Left kidney (tissue), 8 donors: ENCODE measurements at places on chromosomes 2 and 18.

DNA sequence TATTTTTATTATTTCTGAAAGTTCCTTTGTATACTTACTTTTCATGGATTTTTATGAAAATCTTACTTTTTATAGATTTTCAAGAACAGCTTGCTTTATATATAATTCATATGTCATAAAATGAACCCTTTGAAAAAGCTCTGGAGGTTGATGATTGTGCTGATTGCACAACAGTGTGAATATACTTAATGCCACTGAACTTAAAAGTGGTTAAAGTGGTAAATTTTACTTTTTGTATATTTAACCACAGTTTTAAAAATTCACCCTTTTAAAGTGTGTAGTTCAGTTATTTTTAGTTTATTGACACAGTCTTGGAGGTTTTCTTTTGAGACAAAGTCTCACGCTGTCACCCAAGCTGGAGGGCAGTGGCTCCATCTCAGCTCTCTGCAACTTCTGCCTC lies 8.4 kb downstream of the SANBR start:
- no peak for DNase-seq

DNA sequence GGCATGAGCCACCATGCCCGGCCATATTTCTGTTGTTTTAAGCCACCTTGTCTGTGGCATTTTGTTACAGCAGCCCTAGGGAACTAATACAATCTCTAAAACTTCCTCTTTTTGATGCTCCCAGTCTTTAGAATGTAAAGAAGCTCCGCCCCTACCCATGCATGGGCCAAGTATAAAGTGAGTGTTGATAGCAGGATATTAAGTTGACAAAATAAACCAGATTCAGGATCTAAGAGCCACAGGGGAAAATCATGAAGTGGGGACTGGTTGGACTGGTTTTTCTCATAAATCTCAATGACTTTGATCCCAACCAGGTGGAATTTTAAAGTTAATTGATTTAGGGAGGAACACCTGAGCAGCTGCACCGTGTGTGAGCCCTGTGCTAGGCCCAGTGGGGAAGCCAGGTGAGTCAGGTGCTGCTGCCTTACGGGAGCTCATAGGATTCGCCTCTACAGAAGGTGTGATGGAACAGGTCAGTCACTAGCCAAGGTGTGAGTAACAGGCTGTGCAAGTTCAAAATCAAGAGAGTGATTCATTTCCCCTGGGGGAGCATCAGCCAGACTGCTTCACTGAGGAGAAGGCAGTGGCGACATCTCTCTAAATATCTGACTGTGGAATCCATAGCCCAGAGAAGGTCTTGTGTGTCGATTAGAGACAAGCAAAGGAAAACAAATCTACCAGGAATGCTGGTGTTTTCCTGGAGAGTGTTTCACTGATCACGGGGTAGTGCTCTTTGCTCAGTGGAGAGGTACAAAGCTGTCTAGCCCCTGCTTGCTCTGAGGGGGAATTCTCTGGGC lies 63.0 kb upstream of the MSH2 start:
- no peak for DNase-seq

- no peak for DNase-seq
Observed at GRCh38 chr18:57869221-57869620, 66.1 kb upstream of the ATP8B1 start.

GRCh38 chr2:95074663-95075439 lies 46.8 kb downstream of the MRPS5 start:
- no peak for DNase-seq

GRCh38 chr18:41982942-41983660 lies 28.1 kb downstream of the PIK3C3 start:
- DNase-seq = no peak

DNA sequence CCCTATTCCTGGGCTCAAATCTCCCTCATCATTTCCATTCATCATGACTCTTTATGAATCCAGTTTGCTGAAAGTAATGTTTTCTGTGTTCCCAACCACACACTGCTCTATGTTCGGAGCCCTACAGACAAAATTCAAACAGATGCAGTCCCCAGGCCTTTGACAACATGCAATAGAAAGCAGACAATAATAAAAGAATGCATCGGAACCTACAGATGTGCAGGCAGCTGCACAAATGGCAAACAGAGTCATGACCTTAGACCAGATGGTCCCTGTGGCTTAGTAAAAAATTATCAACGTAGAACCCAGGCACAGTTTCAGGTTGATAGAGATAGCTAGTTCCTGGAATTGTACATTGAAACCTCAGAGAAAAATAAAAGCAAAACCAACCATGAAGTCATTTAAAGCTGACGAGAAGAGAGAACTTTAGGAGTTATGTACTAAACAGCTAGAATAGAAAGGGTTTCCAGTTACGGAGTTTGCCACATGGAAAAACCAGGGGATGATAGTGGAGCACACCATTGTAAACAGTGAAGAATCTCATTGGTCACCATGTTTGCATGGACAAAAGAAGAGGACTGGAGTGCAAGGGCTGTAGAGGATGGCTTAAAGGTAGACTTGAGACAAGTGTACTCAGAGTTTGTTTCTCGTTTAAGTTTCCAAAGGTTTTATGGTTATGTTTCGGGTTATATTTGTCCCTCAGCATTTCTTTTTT lies 23.2 kb upstream of the ACVR1 start:
- no peak for DNase-seq

DNA sequence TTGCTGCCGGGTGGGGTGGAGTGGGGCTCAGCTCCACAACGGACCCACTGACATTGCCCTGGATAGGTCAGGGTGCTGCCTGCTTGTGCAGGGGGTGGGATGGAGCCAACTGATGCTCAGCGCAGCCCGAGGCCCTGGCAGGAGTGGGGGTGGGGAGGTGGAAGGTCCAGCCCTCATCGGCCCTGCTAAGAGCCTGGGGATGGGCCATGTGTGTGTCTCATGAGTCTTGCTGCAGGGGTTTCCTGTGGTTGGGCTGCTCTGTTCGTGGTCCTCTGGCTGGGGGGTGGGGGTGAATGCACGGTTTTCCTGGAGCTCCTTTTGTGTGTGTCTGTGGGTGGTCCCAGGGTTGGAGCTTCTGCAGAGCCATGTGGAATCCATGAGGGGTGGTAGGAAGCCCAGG lies 39.4 kb upstream of the GALR1 start:
- DNase-seq = no peak

DNA sequence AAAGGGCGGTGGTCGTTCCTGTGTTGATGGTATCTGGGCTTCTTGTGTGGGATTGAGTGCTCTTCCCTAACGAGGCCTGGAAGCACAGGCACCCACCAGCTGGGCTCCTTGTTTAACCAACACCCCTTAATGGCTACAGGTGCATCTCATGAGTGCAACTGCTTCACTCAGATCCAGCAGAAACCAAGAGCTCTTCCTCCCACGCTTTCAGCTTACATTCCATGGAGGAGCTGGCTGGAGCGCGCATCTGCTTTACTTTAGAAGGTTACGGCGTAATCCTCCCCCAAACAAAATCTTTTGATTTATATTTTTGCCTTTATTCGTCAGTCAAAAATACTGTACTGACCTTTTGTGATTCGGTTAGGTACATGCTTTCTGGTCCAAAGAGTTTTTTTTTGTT lies 174.7 kb downstream of the LTBP1 start:
- no peak for DNase-seq

DNA sequence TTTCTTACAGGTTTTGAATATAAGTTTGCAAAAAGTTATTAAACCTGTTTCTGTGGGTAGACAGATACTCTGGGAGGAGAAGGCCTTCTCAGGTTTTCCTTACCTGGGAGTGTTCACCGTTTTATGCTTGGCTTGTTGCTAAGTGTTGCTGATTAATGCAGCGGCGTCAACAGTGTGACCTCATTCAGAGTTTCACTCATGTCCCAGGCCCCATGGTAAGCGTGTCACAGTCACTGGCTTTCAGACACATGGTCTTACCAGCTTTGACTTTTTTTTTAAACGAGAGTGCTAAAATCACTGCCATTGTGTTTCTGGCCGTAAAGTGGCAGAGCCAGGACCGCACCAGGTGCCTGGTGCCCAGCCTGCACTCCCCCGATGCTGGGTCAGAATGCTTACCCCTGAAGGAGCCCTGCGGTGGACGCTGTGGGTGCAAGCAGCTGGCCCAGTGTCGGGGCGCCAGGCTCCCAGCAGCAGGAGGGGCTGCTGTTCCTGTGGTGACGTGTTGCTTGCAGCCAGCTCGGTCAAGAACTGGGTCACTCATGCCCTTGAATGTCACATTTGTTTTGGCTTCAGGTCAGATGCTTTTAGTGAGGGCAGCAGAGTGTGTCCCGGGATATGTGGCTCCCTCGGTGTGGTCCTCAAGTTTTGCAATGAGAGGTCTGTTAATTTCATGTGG lies 3.5 kb downstream of the CAPN10 start:
- no peak for DNase-seq

DNA sequence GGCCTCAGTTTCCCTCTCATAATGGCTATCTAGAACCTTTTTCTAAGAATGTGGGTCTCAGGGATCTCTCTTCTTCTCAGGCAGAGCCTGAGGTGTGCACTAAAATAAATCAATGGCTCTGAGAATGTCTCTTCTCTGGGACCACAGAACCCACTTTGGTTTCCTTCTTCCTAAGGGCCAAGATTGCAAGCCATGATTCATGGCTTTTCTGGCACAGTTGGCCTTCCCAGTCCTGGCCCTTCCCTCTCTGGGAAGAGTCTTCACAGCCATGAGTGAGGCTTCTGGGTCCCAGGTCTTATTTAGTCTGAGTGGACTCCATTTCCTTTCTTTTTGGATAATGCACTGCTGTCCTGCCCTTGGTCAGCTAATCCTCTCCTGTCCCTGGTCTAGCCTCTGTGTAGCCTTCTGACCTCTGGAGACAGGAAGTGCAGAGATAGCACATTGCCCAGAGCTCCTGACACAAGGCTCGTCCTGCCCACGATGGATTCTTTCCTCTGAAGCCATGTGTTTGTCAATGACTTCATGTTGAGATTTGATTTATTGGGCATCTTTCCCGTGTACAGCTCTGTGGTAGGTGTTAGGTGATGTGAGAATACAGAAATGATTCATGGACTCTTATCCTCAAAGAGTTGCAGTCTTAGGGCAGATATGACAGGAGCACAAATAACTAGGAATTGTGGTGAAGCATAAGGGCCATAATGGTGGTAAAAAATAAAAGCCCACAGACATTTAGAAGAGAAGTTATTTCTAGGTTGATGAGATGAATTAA lies 245.0 kb downstream of the CLIP4 start:
- DNase-seq = no peak

- no peak for DNase-seq
Observed at GRCh38 chr2:121690095-121690494, 40.8 kb upstream of the CLASP1 start.

DNA sequence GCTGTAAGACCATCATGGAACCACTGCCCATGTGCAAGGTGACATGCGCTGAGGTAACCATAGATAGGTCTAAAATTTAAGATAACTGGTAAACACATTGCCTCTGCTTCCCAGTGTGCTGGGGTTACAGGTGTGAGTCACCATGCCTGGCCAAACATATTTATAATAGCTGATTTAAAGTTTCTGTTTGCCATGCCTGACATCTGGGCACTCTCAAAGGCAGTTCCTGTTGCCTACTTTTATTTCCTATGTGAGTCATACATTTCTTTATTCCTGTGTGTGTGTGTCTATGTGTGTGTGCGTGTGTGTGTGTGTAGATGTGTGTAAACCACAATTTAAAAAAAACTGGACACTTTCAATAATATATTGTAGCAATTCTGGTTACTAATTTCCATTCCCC lies 415.2 kb upstream of the NETO1 start:
- no peak for DNase-seq

- DNase-seq = no peak
Observed at GRCh38 chr18:55522011-55522410, 66.0 kb downstream of the TCF4 start.

DNA sequence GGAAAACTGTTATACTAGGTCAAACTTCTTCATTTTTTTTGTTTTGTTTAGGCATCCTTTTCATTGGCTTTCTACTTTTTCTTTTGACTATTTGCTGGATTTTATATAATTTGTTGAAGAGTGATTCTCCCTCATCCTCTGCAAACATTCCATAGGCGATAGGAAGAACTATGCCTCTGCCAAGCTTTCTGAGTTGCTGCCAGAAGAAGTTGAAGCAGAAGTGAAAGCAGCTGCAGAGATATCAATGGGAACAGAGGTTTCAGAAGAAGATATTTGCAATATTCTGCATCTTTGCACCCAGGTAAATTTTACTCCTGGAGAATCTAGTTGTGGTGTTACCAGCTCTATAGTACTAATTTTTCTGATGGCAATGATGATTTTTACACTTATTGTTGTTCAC lies 25.4 kb downstream of the NOP58 start:
- DNase-seq = no peak

DNA sequence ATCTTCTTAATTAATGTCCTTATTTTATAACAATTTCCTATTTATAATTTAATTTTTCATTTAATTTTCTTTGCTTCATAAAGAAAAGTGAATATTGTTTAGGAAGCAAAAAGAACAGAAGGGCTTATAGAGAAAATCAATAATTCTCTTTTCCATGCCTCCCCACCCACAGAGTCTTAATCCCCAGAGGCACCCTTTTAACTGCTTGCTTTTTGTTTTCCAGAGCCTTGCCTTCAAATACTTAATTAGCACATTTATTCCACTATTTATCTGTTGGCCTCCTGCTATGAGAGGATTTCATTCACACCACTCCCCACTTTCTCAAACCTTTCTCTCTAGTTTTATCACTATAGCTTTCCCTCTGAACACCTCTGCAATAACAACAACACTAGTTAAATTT lies 373.6 kb downstream of the MBD2 start:
- DNase-seq = no peak

- no peak for DNase-seq
Observed at GRCh38 chr18:5391409-5391808, 95.9 kb upstream of the ZBTB14 start.

GRCh38 chr2:172072303-172072702 lies 13.0 kb upstream of the DLX1 start:
- no peak for DNase-seq

DNA sequence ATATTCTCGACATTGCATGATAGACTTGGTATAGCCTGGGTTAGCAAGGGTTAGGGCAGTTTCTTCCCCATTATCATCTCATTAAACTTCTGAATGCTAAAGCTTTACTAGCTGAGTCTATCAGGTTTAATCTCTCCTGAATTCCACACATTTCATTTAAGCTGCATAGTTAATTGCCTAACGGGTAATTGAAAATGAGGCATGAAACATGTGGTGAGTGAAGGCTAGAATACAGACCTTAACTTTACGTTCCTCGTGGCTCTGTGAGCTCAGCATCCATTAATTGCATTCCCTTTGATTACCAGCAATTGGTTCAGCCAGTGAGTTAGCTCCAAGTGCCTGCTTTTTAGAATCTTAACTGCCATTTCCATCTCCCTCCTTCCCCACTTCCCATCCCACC lies 126.5 kb upstream of the MEX3C start:
- DNase-seq = no peak

- peak; percentile 22 for DNase-seq
Observed at GRCh38 chr2:38374984-38375383, 2.1 kb downstream of the ATL2 start.

DNA sequence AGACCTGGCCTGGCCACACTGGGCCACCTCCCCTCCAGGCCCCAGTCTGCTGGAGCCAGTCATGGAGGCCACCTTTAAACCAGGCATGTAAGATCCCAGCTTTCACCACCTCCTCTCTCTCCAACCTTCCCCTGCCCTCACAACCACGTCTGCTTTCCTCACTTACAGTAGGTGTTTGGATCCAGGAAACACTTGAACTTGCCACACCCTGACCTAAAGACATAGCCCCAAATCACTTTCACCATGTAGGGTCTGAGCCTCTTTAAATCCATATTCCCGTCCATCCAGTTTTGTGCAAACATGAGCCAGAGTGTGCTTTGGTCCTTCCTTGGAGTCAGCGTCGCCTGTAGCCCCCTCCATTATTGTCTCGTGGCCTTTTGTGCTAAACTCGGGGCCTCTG lies 66.8 kb downstream of the NRP2 start:
- no peak for DNase-seq

GRCh38 chr2:60661073-60661738 lies 94.9 kb upstream of the PAPOLG start:
- DNase-seq = no peak

GRCh38 chr2:151103551-151103950 lies 158.1 kb downstream of the RBM43 start:
- no peak for DNase-seq
